Heart left ventricle (tissue), 16 donors: ENCODE measurements at places on chromosomes 7 and 10.

- no peak for DNase-seq
These were observed 107.8 kb downstream of the GALNT17 start for GRCh38 chr7:71239586-71240268.

GRCh38 chr7:2115760-2116447 is 116.8 kb downstream of the MAD1L1 start:
- peak; percentile 50 for DNase-seq

DNA sequence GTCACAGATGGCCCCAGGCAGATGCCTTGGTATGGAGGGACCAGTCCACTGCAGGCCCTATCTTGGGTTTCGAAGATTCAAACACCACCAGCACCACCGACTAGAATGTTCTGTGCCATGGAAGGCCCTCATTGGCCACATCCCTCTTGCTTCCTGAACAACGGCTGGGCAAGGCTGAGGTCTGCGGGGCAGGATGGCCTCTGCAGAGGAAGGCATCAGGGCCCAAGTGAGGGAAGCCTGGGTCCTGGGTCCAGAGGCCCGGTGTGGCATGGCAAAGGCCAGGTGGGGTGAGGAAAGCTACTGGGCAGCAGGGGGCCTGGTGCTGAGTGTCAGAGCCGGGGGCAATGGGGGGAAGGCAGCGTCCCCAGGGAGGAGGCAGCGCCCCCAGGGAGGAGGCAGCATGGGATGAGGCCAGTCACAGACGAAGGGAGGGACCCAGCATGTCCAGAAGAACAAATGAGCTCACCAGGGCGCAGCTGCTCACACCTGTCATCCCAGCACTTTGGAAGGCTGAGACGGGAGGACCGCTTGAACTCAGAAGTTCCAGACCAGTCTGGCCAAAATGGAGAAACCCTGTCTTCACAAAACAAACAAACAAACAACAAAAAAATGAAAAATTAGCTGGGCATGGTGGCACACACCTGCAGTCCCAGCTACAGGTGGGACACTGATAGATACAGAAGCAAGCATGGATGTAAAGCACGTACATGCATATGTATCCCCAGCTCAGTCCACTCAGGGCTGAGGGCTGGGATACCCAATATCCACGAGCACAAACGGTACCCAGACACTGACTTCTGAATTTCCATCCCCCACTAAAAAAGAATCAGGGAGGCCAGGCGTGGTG is 64.4 kb downstream of the PROSER2 start:
- peak; percentile 15 for DNase-seq

- peak; percentile 86 for DNase-seq
These were observed 33.3 kb downstream of the GET4 start for GRCh38 chr7:909358-910329.

GRCh38 chr7:107370816-107371215 is 99.0 kb upstream of the GPR22 start:
- DNase-seq = no peak

GRCh38 chr7:66503036-66503370 is 125.7 kb upstream of the KCTD7 start:
- no peak for DNase-seq

GRCh38 chr10:128865436-128866195 is 601.4 kb upstream of the MGMT start:
- DNase-seq = no peak

- no peak for DNase-seq
These were observed 392.6 kb upstream of the SHH start for GRCh38 chr7:156204820-156205219.

DNA sequence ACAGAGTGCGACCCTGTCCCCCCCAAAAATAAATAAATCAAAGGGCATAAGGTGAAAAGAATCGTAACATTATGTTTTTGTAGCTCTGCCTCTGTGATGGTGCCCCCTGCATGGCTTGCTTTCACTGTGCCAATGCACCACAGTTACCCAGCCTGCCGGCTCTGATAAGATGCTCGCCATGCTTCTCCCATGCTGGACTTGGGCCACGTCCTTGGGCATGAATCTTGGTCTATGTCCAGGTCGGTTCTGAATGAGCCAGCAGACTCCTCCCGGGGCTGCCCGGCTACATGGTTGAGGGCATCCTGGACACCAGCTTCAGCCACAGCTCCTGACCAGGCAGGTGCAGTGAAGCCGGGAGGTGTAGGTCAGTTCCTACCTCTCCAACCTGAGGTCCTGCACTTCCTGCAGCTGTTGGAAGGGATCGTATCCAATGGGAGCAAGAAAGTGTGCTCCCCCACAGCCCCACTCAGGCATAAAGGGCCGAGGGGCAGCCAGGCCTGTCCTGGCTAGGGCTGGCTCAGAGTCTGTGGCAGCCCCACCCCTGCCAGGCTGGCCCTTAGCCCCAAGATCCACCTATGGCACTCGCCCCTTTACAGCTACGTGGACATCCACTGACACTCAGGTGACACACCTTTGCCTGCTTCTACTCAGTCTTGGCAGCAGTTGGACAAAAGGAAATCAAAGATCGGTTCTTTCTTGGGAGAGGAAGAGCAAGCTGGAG is 34.1 kb downstream of the CHST3 start:
- peak; percentile 73 for DNase-seq

DNA sequence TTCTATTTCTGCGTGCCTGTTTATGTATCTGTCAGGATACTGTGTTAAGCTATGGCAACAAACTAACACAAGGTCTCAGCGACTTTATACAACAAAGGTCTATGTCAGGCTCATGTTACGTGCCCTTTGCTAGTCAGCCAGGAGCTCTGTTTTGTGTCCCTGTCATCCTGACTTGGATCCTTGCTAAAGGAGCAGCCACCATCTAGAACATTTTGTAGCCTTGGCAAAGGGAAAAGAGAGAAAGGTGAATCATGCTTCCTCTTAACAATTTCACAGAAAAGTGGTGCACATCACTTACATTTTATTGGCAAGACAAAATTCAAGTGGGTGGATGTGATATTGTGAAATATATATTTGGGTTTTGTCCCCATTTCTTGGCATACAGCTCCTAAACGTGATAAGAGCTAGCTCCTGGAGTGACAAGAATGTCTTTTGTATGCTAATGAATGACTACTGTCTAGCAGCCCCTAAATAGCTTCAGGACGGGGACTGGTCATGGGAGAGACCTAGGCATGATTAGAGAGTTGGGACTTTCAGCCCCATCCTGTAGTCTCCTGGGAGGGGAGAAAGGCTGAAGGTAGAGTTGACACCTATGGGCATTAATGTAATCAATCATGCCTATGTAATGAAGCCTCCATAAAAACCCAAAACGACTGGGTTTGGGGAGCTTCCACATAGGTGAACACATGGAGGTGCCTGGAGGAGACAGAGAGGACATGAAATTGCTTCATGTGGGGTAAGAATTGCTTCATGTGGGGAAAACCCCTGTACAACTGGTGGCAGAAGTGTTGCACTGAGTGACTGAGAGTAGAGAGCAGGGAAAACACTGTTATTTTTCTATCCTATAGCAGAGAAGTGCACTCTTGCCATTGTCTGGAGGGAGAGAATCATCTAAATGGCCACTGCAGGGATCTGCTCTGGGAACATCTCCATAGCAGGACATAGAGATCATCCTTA is 33.0 kb downstream of the MRPL32 start:
- peak; percentile 18 for DNase-seq

- DNase-seq = no peak
These were observed 42.4 kb upstream of the GDF10 start for GRCh38 chr10:47257396-47258120.

GRCh38 chr10:124078714-124079113 is 14.7 kb downstream of the CHST15 start:
- DNase-seq = no peak

GRCh38 chr10:125035588-125036295 is 93.8 kb downstream of the ZRANB1 start:
- DNase-seq = no peak

GRCh38 chr10:16505161-16505560 is 16.5 kb downstream of the C1QL3 start:
- no peak for DNase-seq

- DNase-seq = no peak
These were observed 1.3 kb upstream of the APBB1IP start for GRCh38 chr10:26436848-26437247.

DNA sequence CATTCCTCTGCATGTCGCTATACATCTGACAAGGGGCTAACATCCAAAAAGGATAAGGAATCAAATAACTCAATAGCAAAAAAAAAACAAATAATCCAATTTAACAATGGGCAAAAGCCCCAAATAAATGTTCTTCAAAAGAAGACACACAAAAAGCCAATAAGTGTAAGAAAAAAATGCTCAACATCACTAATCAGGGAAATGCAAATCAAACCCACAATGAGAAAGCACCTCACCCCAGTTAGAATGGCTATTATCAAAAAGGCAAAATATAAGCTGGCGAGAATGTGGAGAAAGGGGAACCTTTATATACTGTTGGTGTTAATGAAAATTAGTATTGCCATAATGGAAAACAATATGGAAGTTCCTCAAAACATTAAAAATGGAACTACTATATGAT is 14.3 kb downstream of the ARHGAP12 start:
- no peak for DNase-seq

DNA sequence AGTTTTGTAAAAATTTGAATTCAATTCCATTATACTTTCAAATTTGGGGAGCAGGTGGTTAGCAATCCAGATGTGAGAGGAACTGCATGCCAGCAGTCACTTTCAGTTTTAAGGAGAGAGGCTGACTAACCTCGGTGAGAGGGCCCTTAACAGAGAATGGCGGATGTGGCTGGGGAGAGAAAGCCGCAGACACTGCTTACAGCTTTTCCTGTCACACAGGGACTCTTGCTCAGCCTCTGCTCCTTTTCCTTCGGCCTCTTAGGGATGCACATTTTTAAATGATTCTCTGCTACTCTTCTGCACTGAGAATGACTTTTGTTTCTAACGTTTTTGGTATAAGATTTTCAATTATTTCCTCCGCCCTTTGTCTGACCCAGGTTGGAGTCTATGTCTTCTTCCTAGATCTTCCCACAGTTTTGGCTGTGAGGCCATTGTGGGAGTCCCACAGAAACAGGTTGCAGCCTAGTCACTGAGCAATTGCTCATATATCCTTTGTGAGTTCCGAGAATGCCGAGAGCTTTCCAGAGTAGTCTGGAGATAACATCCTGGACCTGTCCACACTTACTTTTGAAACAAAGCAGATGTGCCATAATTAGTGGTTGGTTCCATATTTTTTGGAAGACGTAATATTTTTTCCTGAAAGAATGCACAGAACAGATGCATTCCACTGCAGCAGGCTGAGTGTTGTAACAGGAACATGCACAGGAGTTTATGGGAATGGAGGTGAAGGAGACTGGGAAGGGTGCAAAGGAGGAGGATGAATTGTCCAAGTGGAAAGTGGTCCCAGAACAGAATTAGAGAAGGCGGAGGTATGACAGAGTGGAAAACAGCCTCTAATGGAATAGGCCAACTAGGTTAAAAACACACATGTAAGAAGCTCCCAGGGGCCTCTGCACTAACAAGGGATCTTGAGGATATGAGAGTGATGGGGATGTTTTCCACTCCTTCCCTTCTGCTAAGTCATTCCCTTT is 168.0 kb upstream of the ZNF32 start:
- peak; percentile 63 for DNase-seq

DNA sequence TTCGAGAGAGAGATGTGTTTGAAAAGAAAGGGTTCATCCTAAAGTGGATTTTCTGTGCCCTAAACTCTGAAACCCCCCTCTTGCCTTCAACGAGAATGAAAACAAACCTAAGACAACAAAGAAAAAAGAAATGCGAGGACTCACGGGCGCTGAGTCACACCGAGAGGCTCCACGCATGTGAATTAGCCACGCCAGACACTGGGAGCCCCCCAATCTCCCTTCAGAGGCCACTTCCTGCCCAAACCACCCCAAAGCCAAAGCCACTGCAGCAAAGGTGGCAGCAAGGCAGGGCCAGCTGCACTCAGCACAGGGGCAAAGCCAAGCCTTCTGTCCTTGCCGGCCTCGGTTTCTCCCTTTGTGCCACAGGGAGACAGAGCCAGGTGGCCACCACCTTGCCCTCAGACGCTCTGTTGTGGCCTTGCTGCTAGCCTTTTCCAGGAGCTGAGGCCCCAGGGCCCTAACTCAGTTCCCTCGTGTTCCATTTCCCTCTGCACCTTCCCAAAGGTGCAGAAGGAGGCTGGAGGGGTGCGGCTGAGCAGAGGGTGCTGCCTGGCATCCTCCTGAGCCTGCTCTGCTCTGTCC is 93.3 kb downstream of the FAM53B start:
- DNase-seq = no peak

- peak; percentile 90 for DNase-seq
These were observed at the start of gene STEAP2 for GRCh38 chr7:90211391-90212148. Gene STEAP2, plus strand, starts transcription at chr7:90211740. Its CDS starts 13,343 bp downstream, at chr7:90225083.

DNA sequence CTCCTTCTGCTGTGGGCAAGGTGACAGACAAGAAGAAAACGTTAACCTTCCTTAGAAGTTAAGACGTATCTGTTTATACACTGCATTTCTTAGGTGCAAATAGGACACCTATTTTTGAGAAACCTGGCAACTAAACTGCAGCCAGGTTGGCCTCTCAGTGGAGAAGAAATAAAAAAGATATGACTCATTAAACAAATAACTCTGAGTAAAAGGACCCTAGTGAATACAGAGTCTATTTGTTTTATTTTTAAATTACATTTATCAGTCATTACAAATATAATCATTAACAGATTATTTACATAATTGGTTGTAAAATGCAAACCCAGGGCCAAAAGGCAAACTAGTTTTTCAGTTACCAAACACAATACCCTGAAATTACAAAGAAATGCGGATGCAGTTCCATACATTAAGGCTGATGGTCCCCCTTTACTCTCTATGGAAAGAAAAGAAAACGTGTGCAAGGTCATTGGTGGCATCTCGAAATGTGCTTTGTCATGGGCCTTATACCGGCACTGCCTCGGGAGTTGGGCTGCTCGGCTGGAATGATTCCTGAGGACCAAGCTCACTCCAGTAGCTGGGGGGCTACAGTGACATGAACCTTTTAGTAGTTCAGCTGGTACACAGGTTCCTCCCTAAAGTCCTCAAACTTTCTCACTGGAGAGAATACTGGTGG is 38.4 kb downstream of the ADRB1 start:
- no peak for DNase-seq

GRCh38 chr10:61935077-61935476 is 33.6 kb downstream of the ARID5B start:
- no peak for DNase-seq

- DNase-seq = no peak
These were observed 54.6 kb downstream of the BPGM start for GRCh38 chr7:134701272-134701671.

- DNase-seq = no peak
These were observed 163.3 kb downstream of the GRID1 start for GRCh38 chr10:86203162-86203905.

DNA sequence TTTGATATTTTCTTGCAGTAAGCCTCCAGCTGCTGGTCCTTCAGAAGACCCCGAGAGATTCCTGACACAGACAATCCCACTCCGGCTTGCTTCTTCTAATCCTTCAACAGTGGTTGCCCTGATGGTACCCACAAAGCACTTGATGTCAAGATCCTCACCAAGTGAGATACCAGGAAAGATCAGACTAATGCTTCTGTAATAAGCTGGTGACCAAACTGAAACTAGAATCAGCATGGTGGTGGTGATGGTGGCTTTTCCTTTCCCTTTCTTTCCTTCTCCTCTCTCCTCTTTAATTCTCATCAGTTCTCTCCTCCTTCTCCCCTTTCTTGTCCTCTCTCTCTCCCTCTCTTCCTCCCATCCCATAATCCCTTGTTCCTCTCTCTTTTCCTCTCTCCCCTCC is 25.8 kb upstream of the CASD1 start:
- no peak for DNase-seq

- peak; percentile 79 for DNase-seq
These were observed 518 bp downstream of the WAPL start for GRCh38 chr10:86520871-86521677.

GRCh38 chr10:79179164-79179956 is 110.6 kb downstream of the ZMIZ1 start:
- no peak for DNase-seq
